ENCODE measurements at places on chromosomes 7 and 10.

DNA sequence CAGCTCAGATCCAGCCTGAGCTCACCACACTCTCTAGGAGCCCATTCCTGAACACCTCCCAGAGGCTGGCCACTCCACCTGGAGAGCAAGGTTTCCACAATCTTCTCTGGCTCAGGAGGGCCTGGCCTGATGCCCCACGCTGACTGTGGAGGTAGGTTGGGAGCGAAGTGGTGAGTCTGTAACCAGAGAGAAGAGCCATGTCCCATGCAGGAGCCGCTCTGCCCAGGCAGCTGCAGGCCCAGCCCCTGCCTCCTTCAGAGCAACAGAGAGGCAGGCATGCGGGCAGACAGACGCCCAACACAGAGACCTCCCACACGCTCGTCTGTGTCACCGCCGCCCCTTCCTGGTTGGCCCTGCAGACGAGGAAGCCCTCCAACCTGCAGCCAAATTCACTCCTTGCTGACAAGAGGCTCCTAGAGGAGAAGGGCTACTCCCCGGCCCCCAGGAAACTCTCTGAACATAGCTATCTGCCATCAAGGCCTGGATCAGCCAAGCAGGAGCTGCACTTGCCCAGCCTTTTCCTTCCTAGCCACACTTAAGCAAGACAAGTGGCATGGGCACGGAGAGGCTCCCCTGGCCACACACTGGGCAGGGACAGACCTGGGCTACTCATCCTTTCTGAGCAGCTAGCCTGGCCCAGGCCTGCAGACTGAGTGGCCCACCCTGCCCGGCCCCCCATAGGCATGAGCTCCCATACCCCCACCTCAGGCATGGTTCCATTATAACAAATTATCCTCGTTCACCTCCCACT is 101.9 kb downstream of the GRID1 start:
- peak; percentile 44 for DNase-seq

DNA sequence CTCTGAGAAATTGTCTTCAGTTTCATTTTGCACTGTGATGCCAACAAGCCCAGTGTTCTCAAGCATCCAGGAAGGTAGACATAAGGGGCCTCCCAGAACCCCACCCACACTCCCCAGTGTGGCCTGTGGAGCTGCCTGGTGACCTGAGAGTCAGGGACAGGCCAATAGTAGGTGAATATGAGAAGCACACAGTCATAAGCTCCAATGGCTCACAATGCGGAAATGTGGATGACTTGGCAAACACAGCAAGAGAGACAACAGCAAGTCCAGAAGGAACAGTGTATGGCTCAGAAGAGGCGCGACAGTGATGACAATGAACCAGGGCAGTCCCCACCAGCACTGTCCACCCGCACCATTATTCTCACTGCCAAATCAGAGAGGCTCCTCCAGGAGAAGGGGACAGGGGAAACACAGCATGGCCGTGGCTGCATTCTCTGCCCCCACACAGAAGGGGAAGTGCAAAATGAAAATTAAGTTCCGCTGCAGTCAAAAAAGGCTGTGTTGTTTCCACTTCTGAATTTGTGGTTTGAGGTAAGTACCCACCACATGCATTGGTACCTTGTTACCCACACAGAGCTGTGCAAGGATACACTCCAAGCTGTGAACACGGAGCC is 419.8 kb downstream of the GRID1 start:
- DNase-seq: no peak

GRCh38 chr7:135811506-135811905 is 62.9 kb upstream of the FAM180A start:
- no peak for DNase-seq

- no peak for DNase-seq
These were observed 31.6 kb downstream of the CSTF2T start for GRCh38 chr10:51667678-51668335.

GRCh38 chr10:28833313-28833712 is 156.0 kb downstream of the BAMBI start:
- no peak for DNase-seq

GRCh38 chr7:71350680-71351079 is 218.7 kb downstream of the GALNT17 start:
- DNase-seq: no peak

- DNase-seq: no peak
These were observed 67.6 kb upstream of the TFEC start for GRCh38 chr7:116098175-116098574.

DNA sequence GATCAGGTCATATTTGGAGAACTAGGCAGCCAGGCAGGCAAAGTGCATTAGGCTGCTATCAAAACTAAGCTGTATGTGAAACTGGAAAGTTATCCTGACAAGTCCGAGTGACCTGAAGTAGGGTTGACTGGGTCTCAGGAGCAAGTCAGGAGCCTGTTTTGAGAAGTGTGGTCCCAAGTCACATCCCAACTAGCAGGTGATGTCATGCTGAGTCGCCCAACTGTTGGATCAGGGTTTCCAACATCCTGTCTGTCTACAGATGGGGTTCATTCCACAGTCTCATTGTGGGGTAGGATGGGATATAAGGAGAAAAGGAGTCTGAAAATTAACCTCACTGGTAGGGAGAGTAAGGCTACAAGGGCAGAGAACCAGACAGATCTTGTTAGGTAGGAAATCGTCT is 27.0 kb downstream of the SLC26A4 start:
- DNase-seq: no peak

DNA sequence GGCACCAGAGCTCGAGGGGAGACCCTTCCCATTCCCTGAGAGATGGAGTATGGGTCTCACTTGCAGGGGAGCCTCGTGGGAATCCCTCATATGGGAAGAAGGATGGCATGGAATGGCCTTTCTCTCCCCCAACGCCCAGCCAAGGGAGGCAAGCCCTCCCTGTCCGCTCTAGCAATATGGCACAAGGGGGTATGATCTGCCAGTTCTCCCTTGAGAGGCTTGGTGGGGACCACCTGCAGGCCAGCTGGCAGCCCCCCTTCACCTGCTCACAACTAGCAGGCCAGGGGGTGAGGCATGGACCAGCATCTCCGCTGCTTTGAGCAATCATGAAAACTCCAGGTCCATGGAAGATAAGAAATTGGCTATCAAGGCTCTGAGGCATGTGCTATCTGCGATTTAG is 70.8 kb downstream of the PARP12 start:
- no peak for DNase-seq

DNA sequence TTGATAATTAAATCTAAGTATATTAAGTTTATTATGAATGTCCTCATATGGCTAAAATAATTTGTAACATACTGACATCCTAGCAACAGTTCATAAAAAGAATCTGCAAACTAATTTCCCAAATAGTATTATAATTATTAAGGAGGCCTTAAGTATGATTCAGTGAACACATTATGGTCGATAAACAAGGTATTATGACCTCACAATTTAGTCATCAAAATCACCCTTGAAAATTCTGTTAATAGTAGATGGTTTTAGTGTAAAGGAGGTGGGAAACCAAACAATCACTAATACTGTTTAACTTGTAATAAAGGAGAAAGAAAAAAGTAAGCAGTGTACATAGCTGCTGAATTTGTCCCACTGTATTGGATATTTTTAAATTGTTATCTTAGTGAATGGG is 2.1 kb downstream of the ETV1 start:
- no peak for DNase-seq

GRCh38 chr10:1160561-1161314 is 104.6 kb downstream of the WDR37 start:
- DNase-seq: no peak

- no peak for DNase-seq
These were observed 17.0 kb downstream of the TMEM130 start for GRCh38 chr7:98852826-98853225.

GRCh38 chr10:90007226-90007625 is 305.8 kb downstream of the KIF20B start:
- DNase-seq: no peak

- DNase-seq: no peak
These were observed 36.0 kb downstream of the C10orf143 start for GRCh38 chr10:130074639-130075038.

GRCh38 chr10:77494327-77494726 is 143.3 kb downstream of the KCNMA1 start:
- DNase-seq: no peak

DNA sequence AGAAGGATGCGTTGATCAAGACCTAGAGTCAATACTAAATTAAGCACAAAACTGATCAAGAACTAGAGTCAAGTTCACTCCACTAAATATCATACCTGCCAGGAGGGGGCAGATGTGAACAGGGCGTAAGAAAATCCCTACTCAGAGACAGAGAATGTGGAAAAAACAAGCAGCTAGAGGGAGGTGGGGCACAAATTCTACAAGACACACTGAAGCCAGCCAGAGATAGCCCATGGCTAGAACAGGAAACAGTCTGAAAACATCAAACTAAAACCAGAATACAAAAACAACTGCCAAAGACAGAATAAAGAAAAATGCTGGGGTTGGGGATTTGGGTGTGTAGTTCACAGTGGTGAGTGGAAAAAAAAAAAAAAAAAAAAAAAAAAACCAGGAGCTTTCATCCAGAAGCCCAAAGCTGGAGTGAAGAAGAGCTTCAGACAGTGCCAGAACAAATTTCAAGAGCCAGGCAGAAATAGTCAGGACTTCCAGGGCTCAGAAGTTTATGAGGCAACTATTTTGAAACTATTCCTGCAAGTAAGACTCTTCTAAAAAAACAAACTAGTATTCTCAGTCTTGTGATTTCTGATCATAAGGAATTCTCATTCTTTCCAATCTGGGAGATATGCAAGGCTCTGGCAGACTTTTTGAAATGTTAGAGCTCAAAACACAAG is 118.3 kb downstream of the CCDC71L start:
- DNase-seq: no peak

DNA sequence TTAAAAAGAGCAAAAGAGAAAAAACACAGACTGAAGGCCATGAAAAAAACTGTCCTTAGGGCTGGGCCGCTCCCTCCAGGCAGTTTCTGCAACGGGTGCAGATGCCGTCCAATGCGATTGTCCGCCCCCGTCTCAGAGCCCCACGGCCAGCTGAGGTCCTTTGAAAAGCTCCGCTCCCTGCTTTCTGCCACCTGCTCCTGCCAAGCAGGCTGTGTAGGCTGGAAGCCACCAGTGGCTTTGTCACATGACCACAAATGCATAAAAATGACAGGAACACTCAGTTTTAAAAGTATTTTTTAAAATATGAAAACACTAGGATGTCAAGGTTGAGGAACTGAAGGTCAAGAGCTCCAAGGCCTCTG is 71.7 kb downstream of the AMZ1 start:
- no peak for DNase-seq

GRCh38 chr7:103075337-103075918 is 488 bp downstream of the ARMC10 start:
- peak; percentile 54 for DNase-seq

GRCh38 chr10:48289501-48290238 is 15.2 kb upstream of the FRMPD2 start:
- DNase-seq: no peak

- no peak for DNase-seq
These were observed at the start of gene HGF for GRCh38 chr7:81769891-81770727. Gene HGF, minus strand, starts transcription at chr7:81770047. Its CDS starts 76 bp downstream, at chr7:81769971.

DNA sequence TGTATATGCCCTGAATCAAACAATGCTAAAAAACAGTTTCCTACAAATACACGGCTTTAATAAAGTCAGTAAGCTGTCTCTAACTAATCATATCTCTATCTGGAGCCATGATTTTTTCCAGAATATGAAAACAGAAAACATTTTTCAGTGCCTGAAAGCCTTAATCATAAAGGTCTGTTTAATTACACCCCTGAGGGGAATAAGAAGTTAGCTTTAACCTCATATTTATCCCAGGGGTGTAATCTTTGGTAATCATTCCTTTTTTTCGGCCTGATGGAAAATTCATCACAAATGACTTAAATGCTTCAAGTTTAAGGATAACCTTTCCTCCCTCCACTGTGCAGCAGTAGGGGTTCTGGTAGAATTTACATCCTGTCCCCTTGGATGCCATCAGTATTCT is 124.2 kb downstream of the ATE1 start:
- no peak for DNase-seq

GRCh38 chr7:133118261-133118660 is 36.4 kb upstream of the CHCHD3 start:
- no peak for DNase-seq

DNA sequence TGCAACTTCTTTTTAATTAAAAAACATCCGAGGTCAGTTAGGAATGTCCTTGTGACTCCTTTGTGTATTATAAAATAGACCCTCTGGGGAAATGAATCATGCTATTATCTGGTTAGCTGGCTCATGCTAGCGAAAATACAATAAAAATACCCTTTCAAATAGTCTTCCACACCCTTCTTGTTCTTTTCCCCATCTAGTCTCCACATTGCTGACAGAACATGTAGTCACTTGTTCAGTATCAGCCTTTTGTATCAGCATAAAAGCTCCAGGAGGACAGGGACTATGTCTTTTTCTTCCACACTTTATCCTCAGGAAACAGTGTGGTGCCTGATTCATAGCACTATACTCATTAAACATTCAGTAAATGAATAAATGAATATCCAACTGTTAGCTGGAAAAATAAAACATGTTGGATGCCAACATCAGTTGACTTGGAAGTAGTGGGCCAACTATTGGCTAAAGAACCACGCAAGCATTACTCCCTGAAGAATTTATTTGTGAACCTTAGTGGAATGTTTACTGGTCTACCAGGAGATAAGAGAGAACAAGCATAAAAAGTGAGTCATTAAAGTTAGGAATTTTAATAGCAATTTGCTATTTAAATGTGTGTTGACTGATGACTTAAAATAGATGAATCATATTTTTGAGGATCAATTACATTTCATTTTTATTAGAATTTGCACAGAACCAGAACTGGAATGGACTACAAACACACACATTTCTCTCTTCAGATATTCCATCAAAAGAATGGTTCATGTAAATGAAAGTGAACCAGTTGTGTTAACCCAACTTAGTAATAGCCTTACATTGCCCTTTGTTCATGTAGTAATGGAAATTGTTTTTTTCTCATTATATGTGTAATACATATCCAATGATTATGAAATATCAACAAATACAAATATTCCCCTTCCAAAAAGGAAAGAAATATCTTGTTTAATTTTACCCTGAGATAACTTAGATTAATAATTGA is 129.6 kb downstream of the DKK1 start:
- DNase-seq: no peak

DNA sequence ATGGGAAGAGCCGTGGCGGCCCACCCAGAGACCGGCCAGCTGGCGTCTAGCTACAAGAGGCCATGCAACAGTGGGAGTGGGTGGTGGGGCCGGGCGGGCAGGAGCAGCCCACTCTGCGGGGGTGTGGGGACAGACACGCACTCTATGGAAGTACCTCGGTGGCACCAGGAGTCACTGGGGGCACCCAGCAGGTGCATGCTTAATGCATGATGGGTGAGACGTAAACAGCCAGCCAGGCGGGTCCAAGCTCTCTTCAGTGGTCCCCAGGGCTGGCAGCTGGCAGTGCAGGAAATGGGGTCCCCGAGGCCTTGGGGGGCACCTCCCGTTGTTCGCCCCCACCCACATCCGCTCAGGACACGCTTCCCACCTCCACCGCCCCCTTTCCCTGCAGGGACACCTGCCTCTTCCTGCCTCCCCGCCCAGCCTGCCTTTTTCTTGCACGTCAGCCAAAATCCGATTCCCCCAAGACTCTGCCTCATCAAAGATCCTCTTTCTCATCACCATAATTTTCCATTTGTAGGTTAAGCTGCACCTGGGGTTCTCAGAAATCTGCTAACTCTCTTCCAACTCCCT is 22.6 kb upstream of the PSMG3 start:
- no peak for DNase-seq

- DNase-seq: no peak
These were observed 109.9 kb downstream of the REEP3 start for GRCh38 chr10:63630931-63631680.

GRCh38 chr10:125472010-125472607 is 210.9 kb downstream of the TEX36 start:
- DNase-seq: no peak

GRCh38 chr7:35645691-35646090 is 49.2 kb downstream of the HERPUD2 start:
- DNase-seq: no peak

- no peak for DNase-seq
These were observed 864 bp downstream of the PSTK start for GRCh38 chr10:122981066-122981464.

All from RWPE2 (cell line).